ENCODE measurements at places on chromosomes 6 and 20. TPM values are rescaled to one million over a fixed set of nuclear protein-coding genes. Genes with fewer than 3 reads are reported as not detected.

DNA sequence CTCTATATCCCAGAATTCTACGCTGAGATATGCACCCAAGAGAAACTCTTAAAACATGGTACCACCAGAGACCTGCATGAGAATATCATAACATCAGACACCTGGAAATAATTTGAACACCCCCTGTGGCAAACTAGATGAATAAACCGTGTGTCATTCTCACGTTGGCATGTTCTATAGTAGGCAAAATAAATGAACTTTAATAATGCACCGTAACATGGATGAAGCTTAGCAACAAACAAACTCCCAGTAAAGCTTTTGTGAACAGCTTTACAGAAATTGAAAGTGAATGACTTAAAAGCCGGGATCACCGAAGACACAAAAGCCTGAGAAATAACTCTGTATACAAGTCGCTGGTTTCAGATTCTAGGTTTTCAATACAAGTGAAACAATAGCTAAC, 1166.8 kb upstream of the CITED2 start:
- no peak for DNase-seq

DNA sequence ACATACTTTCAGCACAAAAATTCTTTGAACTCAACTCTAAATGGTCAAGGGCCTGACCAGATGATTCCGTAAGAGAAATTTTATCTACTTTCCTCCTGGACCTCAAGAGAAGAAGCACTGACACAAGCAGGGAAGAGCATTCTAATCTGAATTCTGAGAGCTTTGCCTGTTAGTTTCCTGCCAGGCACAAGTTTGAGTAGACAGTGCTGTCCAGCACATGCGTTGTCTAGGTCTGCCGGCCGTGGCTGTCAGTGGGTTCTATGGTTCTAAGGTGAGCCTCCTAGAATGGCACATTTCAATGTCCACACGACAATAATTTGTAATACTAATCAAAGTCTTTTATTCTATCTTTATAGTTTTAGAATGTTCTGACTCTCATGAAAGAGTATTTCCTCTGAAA, 91.9 kb downstream of the RFPL4B start:
- no peak for DNase-seq

The MARCKS gene
- 167 TPM for total RNA-seq

The SLC22A16 gene
- total RNA-seq = not detected

DNA sequence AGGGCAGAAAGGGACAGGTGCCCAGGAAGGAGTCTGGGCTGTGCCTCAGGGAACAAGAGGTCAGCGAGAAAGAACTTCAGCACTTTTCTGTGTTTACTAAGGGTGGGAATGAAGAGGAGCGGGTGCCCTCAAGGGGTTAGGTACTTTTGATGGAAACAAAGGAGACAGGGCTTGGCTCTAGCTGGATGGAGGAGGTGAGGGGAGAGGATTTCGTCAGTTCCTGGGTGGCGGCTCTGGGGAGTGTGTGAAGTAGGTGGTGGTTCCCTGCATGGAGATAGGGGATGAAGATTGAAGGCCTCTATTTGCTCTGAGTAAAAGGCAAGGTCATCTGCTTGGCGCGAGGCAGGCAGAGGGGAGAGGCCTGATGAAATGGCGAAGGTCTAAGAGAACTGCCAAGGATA, 40.0 kb upstream of the ANKRD60 start:
- DNase-seq = no peak

The LRRC73 gene
- not detected for total RNA-seq

GRCh38 chr6:164928057-164928727, 381.2 kb downstream of the C6orf118 start:
- peak; percentile 71 for DNase-seq

GRCh38 chr20:63951398-63952209, 4.6 kb downstream of the UCKL1 start:
- no peak for DNase-seq

DNA sequence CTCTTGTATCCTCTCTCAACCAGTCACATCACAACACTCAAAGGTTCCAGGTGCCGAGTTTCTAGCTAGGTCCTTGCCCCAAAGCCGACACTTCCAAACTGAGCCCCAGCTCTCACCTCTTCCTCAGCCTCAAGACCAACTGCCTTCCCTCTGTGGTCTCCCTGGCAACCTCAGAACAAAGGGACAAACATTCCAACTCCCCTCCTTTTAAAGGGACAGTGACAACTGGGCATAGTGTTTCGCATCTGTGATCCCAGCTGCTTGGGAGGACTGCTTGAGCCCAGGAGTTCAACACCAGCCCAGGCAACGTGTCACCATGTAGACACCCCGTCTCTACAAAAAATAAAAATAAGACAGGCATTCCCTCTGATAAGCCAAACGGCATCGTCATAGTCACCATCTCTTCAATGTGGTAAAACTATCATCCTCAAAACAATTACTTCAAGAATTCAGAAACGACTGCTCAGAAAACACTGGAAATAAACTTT, 11.3 kb downstream of the DIDO1 start:
- DNase-seq = peak; percentile 91

- no peak for DNase-seq
Observed at GRCh38 chr6:29791162-29791561, 36.5 kb upstream of the HLA-G start.

DNA sequence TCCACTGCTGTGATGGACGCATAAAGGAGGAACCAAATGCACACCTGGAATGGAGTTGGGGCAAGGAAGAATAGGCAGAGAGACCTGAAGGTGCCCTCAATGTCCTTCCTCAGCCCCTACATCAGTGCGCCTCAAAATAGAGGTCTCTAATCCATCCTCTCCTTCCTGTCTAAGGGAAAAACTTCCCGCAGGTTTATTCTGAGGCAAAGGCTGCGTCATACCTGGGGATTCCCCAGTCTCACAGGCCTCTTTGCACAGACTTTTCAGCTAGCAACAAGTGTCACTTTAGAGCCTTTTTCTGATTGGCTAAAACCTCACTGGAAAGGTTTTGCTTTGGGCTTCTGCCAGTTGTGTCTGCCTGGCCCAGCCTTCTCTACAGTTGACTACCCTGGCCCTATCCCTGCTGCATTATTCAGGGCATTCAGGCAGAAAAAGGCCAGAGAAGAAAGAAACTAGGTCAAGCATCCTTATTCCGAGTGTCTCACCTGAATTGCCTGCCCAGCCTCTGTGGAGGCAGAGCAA, 1.8 kb upstream of the HLA-DQB1 start:
- no peak for DNase-seq

The LRFN2 gene
- total RNA-seq = not detected

- no peak for DNase-seq
Observed at GRCh38 chr6:122818866-122819265, 29.8 kb downstream of the SMPDL3A start.

DNA sequence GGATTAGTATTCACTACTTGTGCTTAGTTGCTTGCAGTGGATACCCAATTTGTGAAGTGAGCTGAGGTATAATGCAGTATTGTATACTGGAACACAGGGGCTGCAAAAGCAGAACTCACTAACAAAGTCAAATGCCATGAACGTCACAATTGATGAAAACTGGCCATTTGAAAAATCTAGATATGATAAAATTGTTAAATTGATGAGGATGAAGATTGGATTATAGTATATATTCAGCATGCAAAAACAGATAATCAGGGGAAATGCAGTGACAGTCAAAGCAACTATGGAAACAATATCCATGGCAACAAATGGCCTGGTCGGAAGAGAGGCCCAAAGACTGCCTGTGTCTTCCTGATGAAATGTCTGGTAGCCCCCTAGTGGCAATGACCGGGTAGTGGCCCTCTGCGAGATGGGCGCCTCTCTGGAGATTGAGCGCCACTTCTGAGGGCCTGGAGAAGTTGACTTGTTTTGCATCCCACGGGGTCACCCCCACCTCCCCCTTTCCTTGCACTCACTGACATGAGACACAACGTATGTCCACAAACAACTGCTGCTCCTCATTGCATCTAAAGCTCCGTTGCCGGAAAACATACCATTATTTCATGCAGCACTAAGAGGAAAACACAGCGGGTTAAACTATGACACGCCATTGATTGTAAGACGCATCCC, 43.6 kb downstream of the C6orf15 start:
- peak; percentile 63 for DNase-seq

- DNase-seq = no peak
Observed at GRCh38 chr20:4966826-4967751, 34.2 kb downstream of the SLC23A2 start.

DNA sequence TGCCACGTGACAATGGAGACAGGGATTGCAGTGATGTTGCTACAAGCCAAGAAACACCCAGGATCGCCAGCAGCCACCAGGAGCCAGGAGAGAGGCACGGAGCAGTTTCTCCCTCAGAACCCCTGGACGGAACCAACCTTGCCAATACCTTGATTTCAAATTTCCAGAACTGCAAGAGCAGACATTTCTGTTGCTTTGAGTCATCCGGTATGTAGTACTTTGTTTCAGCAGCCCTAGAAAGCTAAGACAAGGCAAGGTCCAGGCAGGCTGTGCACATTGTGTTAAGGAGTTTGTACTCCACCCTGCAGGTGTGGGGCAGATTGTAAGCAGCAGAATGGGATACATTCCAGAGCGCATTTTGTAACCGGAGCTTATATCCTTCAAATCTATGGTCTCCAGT, 48.3 kb downstream of the TRERF1 start:
- DNase-seq = no peak

The HSPA1B gene
- total RNA-seq = 106 TPM

The KIF25 gene
- 0.51 TPM for total RNA-seq

- no peak for DNase-seq
Observed at GRCh38 chr20:63156221-63156671, 59.7 kb downstream of the YTHDF1 start.

The LHFPL5 gene
- 0.10 TPM for total RNA-seq

DNA sequence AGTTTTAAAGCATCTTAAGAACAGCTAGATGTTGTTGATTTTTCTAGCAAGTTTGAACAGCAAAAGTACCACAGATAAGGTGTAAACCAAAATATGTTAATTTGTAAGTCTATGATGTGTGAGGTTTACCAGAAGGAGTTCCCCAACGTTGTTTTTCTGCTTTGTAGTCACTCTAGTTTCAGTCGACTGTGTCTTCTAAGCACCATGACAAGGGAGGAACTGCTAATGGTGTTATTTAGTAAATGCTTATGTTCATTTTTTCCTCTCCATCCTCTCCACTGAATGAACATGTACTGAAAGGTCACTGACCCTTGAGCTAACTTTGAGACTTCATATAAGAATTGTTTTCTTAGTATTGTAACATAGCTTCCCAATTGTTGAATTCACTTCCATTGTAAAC, 3.0 kb downstream of the ENPP3 start:
- no peak for DNase-seq

GRCh38 chr6:152068622-152069261, 261.3 kb downstream of the ESR1 start:
- DNase-seq = no peak

Measured in SJCRH30 (cell line).